Stimulated activated CD4-positive, alpha-beta T cell treated with anti-CD3 and anti-CD28 coated beads, Interleukin-2, amount 100 ng/mL, for 48 hours (primary cell): ENCODE measurements at places on chromosomes 16 and 17.

- no peak for DNase-seq
Measured at GRCh38 chr17:50133028-50133768, 3.2 kb upstream of the SAMD14 start.

DNA sequence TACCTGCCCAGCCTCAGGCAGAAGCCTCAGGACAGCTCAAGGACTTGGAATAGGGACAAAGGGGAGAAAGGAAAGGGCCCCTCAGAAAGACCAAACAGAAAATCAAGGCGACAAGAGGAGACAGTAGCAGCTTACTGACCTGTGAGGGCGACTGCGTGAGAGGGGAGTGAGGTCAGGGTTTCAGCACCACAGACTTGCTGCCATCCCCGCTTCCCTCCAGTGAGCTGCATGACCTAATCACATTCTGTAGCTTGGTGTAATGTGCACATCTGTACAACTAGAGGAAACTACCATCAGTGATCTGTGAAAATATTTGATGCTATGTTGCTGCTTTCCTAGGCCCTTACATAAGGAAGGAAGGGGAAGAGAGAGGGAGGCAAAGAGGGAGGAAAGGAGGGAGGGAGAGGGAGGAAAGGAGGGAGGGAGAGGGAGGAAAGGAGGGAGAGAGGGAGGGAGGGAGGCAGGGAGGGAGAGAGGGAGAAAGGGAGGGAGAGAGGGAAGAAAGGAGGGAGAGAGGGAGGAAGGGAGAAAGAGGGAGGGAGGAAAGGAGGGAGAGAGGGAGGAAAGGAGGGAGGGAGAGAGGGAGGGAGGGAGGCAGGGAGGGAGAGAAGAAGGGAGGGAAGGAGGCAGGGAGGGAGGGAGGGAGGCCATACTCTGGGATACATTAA, 404.9 kb upstream of the CDH5 start:
- no peak for DNase-seq

DNA sequence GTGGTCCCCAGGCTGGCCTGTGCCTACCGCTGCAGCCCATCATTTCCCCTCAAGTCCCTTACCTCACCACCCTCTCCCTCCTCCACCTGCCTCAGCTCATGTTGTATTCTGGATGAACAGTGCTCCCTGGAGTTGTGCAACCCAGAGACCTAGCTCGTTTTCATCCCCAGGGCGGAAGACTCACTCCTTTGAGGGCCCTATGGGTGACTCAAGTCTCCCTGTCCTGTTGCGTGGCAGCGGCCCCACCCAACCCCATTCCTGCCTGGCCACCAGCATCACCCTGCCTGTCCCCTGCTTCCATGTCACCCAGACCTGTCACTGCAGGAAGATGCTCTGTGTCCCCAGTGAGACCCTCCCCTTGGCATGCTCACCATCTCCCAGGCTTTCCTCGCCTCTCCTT, 3.3 kb downstream of the ALOX12B start:
- no peak for DNase-seq

GRCh38 chr17:45372325-45372869, 55.6 kb upstream of the MAP3K14 start:
- no peak for DNase-seq

DNA sequence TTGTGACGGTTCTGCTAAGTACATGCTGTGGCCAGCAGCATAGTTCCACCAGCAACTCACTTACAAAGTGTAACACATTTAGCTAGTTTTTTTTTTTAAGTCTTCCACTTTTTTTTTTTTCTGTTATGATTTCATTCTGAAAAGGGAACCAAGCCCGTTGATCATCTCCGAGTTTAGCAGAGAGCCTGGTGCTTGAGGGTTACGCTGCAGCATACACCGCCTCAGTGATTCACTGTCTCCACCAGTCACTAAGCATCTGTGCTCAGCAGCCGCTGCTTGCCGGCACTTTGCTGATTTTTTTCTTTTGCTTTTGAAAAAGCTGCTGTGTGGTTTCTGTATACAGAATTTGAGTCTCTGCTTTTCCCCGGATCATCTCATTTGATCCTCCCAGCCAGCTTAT, 194.5 kb upstream of the CDH13 start:
- no peak for DNase-seq

- no peak for DNase-seq
Measured at GRCh38 chr16:77955127-77955526, 67.2 kb upstream of the CLEC3A start.

- DNase-seq = no peak
Measured at GRCh38 chr16:65524997-65525396, 403.1 kb upstream of the CDH11 start.

- no peak for DNase-seq
Measured at GRCh38 chr17:81265576-81265975, 26.5 kb downstream of the NDUFAF8 start.

- no peak for DNase-seq
Measured at GRCh38 chr16:75258807-75259141, 7.3 kb upstream of the BCAR1 start.

GRCh38 chr16:47716571-47716970, 255.4 kb downstream of the PHKB start:
- DNase-seq = no peak

DNA sequence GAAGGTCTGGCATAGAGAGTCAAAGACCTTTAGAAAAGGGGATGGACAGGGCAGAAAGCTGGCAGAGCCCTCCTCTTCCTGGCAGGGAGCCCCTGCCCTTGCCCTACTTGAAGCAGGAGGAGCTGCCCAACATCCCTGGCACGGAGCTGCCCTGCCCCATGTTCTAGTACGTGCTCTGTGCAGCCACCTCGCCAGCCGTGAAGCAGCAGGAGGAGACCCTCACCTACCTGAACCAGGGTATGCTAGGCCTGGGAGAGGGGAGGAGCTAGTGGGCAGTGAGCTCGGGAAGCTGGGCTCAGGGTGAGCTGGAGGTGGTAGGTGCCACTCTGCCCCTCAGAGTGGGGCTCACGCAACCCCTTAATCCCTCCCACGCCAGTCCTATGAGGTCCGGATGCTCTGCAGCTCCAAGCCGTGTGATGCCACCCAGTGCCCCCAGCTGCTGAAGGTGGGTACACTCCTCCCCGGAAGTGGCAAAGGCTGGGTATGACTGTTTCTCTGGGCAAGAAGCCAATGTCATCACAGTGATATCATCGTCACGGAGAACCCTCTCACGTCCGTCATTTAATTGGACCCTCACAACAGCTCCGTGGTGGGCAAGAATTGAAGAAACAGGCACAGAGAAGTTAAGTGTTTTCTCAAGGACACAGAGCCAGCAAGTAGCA, 12.7 kb upstream of the STAC2 start:
- peak; percentile 51 for DNase-seq

DNA sequence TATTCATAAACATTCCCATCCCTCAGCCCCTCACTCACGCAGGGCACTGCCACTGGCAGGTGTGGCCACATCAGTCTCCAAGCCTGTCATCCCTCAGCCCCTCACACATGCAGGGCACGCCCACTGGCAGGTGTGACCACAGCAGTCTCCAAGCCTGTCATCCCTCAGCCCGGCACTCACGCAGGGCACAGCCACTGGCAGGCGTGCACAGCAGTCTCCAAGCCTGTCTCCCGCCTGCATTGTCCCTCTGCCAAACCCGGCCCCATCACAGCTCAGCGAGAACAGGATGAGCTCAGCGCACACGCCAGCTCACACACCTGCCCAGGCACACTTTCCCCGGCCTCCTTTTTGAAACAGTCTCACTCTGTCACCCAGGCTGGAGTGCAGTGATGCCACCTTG, 11.4 kb upstream of the KREMEN2 start:
- DNase-seq = no peak

DNA sequence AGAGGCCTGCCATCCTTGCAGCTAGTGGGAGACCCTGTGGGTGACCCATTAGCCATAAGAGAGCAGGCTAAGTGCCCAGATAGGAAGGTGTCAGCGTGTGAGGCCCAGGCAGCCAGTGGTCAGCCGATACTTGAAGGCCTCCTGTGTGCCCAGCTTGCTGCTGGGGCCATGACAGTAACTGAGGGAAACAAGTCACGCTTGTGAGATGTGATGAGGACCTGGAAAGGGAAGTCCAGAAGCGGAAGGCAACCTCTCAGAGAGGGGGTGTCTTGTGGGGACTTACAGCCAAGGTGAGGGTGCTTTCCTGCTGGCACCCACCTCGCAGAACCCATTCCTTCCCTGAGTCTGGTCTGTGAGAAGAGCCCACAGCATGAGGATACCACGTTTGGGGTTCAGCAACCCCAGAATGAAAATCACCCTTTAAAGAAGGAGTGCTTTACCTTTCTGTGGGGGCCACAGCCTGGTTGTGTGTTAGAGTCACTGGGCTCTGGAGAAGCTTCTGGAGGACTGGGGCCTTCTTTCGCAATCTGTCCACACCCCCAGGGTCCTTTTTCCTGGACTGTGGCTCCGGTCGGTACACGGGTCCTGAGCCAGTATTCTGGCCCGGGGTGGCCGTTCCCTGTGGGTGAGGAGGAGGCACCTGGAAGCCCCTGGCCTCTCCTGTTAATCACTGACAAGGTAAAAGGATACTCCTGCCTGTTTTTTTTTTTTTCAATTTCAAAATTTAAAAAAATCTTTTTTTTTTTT, 53.9 kb downstream of the PLCG2 start:
- DNase-seq = no peak

GRCh38 chr17:74478420-74479100, 12.1 kb downstream of the CD300A start:
- no peak for DNase-seq

GRCh38 chr16:87308826-87309225, 8.4 kb downstream of the C16orf95 start:
- no peak for DNase-seq

DNA sequence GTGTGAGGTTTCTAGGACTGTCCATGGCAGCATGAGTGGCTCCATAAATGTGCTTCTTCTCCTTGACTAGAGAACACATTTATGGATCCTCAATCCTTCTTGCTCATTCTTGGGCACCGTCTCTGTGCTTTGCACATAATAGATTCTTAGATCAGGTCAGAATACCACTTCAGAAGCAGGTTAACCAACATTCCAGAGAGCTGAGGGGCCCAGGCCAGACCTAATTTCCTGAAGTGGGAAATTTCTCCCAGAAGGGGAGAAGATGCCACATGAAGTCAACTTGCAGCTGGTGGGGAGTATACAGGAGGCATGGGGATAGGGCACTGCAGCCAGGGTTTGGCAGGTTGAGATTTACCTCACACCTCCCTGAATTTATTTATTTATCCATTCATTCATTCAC, 24.4 kb upstream of the VAT1L start:
- DNase-seq = no peak

GRCh38 chr17:51427856-51428255, 167.5 kb downstream of the UTP18 start:
- peak; percentile 46 for DNase-seq

GRCh38 chr17:82263641-82264040, 9.9 kb downstream of the CSNK1D start:
- no peak for DNase-seq

- no peak for DNase-seq
Measured at GRCh38 chr16:17998550-17998949, 338.0 kb downstream of the NPIPA8 start.

- DNase-seq = no peak
Measured at GRCh38 chr17:17043461-17044271, 1.4 kb downstream of the MPRIP start.

- DNase-seq = no peak
Measured at GRCh38 chr17:56602292-56603130, 9.0 kb downstream of the NOG start.
